ENCODE measurements at places on chromosomes 2 and 18.

- DNase-seq: no peak
Measured at GRCh38 chr2:186058614-186059013, 320.0 kb downstream of the FSIP2 start.

- DNase-seq: no peak
Measured at GRCh38 chr2:218476676-218477075, 57.8 kb downstream of the VIL1 start.

DNA sequence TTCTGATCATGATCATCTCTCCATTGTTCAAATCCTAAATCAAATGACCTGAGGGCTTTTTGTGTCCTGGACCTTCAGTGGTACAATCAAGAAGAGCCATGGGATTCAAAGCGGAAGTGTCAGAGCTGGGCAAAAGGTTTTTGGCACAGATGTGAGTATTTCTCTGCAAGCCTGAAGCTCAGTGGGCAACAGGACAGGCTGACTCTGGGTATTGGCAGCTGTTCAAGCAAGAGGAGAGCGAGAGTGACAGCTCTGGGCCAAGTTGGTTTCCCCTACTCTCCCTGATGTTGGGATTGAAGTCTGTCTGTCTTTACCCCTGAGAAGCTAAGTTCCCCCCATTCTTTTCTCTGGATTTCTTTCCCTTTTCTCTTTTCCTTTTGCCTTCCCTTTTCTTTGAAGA, 33.3 kb downstream of the DSEL start:
- no peak for DNase-seq

DNA sequence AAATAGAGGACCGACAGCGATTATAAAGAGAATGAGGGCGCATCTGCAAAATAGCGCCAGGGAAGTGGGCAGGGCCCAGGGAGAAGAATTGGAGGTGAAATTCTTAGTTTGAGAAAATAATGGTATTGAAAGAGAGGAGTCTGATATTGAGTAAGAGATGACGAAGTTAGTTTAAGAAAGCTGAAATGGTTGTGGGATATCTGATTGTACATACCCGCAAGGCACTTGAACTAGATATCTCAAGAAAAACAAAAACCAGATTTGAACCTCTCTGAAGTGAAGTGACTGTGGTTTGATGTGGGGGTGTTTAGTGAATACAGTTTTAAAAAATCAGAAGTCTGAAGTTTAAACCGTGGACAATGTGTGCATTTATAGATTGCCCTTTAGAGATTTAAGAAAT, 38.9 kb downstream of the ZNF532 start:
- no peak for DNase-seq

DNA sequence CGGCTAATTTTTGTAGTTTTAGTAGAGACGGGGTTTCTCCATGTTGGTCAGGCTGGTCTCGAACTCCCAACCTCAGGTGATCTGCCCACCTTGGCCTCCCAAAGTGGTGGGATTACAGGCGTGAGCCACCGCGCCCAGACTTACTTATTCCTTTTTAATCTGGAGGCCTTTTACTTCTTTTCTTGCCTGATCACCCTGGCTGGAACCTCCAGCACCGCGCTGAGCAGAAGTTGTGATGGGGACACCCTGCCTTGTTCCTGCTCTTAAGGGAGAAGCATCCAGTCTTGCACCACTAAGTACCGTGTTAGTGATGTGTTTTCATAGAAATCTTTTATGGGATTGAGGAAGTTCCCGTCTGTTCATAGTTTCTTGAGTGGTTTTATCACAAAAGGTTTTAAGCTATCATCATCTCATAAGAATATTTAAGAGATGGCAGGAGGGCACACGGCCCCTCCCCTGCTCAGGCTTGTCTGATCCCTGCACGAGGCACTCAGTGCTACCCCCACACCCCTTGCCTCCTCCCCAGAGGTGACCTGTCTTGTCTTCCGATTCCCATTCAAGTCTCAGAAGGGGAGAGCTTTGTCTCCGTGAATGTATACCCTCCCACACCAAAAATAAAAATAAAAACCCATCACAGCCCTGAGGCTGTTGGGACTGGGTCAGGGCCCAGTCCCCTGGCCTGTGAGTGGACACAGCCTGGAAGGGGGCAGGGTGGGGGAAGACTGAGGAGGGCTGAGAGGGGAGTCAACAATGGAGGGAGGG, 65.3 kb upstream of the SMAD7 start:
- no peak for DNase-seq

- no peak for DNase-seq
Measured at GRCh38 chr2:199019898-199020507, 437.7 kb downstream of the SATB2 start.

DNA sequence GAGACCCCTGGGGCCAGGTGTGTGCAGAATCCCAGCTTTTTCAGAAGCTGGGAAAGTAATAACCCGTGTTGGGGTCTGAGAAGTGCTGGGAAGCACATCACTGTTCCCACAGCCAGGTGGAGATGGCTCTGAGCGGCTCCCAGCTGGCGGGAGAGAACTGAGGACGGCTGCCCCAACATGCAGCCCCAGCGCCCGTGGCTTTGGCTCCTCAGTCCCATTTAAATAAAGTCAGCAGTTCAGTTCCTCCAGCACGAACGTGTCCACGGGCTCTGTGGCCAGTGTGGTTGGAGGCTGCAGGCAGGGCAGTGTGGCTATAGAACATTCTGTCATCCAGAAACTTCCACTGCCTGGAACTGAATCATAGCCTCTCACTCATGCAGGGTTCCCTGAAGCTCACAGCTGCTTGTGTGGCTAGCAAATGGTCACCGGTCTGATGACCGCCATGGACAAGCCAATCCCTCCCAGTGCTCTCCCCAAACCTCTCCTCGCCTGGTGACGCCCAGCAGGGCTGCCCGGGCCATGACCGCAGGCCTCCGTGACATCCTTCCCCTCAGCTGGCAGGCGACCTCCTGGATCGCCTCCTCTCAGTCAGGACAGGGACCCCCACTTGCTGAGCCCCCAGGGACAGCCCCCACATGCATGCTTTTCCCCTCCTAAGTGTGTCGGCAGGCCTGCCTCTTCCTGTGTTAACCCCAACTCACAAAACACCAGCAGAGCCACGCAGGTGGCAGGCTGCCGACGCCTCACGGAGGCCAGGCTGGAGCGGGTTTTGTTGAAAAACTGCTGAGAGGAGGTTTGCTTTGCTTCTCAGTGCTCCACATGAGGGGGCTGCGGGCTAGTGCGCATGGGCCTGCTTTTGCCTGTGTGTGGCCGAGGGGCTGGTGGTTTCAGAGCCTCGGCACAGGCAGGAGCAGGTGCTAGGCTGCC, 1.3 kb downstream of the RTP5 start:
- DNase-seq: peak; percentile 42

DNA sequence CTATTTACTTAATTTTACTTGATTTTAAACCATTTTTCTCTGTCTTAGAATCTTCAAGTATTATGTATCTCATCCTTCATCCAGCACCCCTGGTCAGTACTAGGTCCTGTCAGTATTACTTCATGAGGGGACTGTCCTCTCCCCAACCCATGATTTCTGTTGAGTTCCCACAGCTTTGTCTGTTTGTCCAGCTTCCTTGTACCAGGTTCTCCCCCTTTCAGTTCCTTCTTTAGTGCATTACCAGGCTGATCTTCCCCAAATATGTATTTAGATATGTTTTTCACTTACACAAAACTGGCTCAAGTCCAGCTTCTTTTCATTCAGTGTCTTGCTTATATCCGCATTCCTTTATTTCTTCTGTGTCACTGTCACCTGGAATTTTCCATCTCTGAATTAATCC, 13.8 kb upstream of the TTC27 start:
- DNase-seq: no peak

- DNase-seq: no peak
Measured at GRCh38 chr2:206531996-206532543, 88.7 kb downstream of the ADAM23 start.

DNA sequence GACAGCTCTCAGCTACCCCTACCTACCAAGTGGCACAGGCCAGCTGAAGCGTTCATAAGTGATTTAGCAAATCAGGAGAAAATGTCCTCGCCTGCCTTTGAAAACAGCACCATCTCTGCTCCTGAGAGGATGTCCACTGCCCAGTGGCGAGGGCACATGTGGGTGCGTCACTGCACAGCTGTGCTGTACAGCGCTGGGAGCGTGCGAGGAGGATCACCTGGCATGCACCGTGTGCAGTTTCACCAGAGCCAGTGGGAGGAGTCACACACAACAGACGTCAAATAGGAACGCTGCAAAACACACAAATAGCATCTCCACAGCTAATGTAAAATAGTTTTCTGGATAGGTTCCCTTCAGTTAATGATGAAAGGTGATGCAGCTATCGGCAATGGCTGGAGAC, 154.1 kb downstream of the HDAC4 start:
- no peak for DNase-seq

DNA sequence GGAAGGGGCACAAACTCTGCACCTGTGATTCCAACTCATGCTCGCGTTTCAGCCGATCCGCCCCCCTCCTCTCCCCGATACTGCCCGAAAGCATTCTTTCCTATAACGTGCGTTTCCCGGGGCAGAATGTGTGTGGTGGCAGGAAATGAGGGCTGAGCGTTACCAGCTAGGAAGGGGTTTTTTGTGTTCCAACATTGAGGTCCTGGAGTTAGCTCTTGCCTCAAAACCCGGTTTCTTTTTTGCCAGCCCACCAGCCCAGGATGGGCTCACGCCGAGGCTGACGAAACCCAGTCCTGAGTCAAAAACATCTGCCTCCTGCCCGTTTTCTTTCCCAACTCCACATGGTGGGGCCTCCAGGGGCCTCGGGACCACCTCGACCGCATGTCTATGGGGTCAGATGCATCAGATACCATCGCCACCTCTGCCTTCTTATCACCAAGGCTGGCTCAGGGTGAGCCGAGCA, 113.7 kb upstream of the COPS8 start:
- no peak for DNase-seq

GRCh38 chr2:11097038-11097720, 58.1 kb upstream of the SLC66A3 start:
- DNase-seq: no peak

DNA sequence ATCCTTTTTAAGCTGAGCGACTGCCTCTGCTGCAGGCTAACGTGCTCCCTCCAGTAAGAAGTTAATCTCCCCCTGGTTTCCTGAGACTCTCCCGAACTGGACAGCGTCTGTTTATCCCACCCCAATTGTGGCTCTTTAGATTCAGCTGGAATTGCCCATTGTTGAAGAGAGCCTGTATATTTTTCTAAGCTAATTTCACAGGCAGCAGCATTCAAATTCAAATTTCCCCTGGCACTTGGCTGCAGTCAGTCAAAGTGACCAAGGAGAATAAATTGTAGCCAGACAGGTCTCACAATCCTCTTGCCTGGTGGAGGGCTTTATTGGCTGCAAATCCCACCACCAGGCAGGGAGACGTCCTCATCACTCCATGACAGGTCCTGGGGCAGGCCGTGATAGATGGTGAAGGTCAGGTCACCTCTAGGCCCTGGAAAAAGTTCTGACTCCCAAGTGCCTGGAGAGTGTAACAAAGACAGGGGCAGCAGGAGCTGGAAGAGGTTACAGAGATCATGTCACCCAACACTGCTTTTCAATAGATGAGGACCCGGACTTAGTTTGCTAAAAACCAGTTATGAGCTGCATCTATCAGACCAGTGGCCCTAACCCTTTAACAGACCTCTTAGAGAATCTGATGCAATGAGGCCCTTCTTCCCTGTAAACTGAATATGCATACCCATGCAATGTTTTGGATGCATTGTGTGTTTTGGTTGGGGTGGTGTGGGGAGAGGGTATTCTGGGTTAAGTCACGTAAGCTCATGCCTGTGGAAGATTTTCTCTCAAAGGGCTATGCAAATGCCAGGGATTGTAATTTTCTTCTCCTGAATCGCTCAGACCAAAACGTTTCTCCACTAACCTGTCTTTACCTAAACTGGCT, 32.3 kb upstream of the C18orf32 start:
- no peak for DNase-seq

DNA sequence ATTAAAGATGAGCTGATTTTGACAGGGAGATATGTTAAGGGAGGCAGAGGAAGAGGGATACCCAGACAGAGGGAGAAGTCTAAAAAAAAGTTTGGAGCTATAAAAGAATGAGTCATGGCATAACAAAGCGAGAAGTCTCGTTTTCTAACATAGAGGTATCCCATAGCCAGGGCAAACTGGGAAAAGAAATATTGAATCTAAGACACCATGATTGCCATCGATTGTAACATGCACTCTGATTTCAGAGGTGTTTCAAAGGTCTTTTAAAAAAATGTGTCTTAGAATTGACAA, 110.7 kb downstream of the MDH1 start:
- no peak for DNase-seq

- DNase-seq: no peak
Measured at GRCh38 chr2:64655873-64656272, 2.2 kb upstream of the SERTAD2 start.

DNA sequence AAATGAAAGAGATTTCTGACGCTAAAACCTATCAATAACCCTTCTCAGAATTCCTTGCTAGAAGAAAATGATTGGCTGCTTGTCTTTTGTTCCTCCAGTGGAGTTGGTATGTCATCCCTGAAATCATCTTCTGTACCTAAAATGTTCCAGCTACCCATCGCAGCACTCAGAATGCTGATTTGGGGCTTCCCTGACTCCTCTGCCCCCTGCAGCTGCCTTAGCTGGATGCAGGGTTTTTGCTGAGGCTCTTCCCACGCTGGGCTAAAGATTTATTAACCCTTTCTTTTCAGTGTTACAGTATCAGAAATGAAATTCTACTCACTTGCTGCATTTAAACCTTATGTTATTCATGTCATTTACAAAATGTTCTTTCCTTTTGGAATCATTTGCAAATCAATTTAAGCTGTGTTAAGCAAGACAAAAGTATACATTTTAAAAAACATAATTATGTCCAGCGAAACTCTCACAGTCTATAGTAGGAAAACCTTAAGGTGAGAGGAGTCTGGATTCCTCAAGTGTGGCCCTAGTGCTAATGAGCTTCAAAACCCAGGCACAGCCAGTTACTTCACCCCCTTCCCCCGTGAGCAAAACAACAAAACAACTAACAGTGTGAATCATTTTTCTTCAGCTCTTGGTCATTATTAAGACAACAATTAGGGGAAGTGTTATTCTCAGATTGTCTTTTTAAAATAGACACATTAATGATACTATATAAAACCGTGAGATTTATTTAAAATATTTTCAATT, 32.8 kb downstream of the PKP4 start:
- no peak for DNase-seq

DNA sequence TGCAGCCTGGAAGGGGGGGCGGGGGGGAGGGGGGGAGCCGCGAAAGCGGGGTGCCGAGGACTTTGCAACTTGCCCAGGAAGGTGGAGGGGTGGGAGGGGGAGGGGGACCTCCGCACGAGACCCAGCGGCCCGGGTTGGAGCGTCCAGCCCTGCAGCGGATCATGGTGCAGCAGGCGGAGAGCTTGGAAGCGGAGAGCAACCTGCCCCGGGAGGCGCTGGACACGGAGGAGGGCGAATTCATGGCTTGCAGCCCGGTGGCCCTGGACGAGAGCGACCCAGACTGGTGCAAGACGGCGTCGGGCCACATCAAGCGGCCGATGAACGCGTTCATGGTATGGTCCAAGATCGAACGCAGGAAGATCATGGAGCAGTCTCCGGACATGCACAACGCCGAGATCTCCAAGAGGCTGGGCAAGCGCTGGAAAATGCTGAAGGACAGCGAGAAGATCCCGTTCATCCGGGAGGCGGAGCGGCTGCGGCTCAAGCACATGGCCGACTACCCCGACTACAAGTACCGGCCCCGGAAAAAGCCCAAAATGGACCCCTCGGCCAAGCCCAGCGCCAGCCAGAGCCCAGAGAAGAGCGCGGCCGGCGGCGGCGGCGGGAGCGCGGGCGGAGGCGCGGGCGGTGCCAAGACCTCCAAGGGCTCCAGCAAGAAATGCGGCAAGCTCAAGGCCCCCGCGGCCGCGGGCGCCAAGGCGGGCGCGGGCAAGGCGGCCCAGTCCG, 540 bp downstream of the SOX11 start:
- DNase-seq: no peak

- DNase-seq: no peak
Measured at GRCh38 chr2:152400607-152401214, 65.7 kb downstream of the FMNL2 start.

GRCh38 chr2:155917380-155917779, 415.1 kb downstream of the NR4A2 start:
- DNase-seq: no peak
